Fibroblast of the aortic adventitia (primary cell): ENCODE measurements at places on chromosomes 4 and X.
A peak's percentile ranks its signal among the peaks of the same experiment; 100 is the strongest.

DNA sequence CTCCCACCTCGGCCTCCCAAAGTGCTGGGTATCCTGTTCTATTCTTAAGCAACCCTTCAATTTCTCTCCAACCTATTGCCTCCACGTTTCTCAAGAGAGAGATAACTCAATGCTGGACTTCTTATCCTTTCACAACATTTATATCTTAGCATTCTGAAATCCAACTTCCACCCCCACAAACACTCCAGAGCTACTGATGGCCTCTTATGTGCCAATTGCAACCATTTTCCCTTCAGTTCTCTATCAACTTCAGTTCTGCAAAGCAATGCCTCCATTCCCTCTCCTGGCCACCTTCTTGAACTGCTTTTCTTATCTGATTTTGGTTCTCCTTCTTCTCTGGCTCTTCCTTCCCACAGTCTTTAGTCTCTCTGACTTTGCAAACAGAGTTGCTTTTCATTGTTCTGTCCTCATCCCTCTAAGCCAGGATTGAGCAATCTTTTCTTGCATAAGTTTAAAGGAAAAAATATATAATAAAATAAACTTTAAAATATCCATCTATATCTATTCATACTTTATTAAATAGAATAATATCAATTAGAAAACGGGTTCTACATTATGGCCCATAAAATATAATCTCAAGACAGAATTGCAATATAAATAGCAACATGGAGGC lies 3.6 kb upstream of the STBD1 start:
- DNase-seq, result peak; percentile 49

GRCh38 chr4:177478496-177478895 lies 36.3 kb upstream of the AGA start:
- no peak for DNase-seq

- no peak for DNase-seq
Measured at GRCh38 chrX:7771788-7772438, 71.1 kb upstream of the VCX start.

DNA sequence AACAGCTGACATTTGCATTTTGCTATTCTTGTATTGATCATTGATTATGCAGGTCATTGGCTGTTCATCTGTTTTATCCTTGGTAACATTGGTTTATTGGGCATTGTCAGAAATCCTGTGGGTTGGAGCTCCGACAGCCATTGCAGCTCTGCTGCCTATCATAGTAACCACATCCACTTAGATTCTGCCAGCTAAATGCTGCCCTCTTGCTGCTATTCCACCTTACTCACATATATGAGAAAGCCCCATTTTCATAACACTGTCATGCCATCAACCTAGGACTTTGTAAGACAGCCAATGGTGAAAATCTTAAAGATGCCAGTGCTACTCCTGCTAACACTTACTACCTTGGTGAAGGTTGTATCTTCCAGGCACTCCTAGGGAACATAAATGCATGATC lies 187.3 kb upstream of the CXCL13 start:
- DNase-seq, result no peak

GRCh38 chrX:71909956-71910355 lies 689 bp upstream of the NHSL2 start:
- DNase-seq, result peak; percentile 11

DNA sequence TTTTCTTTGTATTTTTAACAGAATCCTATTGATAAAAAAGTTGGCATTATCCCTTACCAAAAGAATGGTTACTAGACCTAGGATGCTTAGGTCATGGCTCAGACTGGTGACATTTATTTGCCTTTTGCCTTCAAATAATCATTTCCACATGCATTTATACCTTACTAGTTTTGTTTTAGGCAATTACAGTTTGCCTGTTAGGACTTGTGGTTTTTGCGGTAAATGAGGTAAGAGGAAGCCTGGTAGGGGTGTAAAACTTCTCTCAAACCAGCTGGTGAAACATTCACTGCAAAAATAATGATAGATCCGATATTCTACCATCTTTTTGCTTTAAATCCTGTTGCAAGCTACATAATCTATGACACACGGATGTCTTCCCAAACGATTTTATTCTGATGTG lies 12.1 kb downstream of the LAMP2 start:
- DNase-seq, result peak; percentile 41

DNA sequence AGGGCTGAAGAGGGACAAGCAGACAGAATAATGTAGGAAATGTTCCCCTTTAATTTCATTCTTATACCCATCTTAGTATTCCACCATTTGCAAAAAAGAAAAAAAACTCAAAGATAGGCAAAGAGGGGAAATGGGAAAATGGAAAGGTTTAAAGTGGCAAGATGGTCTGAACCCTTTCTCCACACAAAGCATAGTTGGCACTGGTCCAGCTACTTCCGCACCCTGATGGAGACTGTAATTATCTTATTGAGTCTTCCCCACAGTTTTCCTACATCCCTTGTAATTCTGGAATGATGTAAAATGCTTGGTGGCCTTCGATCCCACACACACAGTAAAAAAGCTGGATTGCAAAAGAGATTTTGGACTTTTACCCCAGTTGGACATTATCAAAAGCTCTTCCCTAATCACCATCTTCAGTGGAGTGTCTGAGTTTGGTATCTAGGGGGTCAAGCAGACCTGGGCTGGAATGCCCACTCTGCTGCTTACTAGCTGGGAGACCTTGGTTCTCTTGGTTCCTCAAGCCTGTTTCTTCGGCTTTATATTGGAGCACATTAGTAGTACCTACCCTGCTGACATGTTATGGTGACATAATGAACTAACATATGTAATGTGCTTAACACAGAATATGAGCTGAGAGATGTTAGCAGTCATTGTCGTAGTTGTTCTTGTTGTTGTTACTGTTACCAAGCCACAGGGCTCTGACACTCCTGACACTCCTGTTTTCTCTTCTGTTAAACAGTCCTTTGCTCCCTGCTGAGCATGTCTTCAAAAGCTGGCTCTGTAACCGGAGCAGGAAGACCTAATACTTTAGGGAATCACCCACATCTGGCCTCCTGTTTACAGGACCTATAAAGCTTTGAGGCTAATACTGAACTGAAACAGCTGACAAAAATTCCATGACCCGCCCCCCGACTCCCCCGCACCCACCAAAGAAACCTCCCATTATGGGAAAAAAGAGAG lies 4.7 kb downstream of the SRPX2 start:
- DNase-seq, result peak; percentile 56

- DNase-seq, result no peak
Measured at GRCh38 chr4:172404676-172405075, 591.5 kb downstream of the GALNTL6 start.

DNA sequence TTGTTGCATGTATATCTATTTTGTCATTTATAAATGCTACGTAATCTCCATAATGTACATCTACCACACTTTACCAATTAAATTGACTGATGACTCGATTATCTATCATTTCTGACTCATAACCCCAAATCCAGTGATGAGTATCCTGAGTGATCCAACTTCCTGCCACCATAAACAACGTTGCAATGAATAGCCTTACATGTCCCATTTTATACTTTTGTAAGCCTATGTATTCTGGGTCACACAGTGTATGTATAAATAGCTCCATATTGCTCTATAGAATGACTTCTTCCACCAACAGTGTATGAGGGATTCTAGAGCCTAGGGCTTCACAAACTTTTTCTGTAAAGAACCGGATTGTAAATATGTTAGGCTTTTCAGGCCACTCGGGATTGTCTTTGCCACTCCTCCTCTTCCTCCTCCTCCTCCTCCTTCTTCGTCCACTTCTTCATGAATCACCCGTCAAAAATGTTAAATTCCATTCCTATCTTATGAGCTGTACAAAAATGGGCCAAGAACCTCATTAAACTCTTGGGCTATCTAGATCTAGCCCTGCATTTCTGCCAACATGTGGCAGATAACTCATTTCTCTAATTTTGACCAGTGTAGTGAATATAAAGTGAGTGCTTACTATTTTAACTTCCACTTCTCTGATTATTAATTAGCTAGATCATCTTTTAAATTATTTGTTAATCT lies 672.2 kb upstream of the AMOT start:
- DNase-seq, result peak; percentile 80

DNA sequence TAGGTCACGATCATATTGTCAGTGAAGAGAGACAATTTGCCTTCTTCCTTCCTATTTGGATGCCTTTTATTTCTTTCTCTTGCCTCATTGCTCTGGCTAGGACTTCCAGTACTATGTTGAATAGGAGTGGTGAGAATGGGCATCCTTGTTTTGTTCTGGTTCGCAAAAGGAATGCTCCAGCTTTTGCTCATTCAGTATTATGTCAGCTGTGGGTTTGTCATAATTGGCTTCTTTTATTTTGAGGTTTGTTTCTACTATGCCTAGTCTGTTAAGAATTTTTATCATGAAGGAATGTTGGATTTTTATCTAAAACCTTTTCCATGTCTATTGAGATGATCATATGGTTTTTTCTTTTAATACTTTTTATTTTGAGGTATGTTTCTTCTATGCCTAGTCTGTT lies 152.3 kb upstream of the MAD2L1 start:
- no peak for DNase-seq

DNA sequence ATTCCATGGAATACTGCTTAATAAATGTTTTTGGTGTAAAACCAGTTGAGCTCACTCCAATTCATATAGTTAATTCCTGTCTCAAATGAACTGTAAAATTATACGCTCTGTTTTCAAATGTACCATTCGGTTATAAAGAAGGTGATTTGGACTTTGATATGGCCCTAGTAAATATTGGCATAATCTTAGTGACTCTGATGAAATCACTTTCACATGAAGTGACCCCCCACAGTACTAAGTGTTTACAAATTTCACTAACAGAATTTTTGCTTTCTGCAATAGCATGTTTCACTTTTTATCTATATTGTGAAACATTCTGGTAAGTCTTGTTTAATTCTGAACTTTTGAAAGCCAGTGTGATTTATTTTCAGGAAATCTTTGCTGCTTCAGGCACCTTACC lies 10.9 kb downstream of the GC start:
- DNase-seq, result no peak

GRCh38 chr4:82282875-82283274 lies 90.9 kb downstream of the HNRNPD start:
- DNase-seq, result no peak

DNA sequence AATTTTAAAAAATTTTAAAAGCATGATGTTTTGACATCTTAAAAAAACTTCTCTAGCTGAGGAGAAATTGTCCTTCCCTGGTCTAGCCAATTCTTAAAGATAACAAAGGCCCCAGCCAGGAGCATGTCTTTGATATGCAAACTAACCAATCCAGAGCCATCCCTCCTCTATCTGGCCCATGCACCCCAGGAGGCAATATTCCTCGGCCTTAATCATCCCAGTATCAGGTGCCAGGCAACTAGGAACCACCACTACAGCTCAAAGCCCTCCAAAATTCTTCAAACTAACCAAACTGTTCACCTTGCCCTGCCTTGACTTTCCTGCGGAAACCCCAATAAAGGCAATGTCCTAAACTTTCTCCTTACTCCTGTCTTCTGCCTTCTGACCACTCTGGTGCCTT lies 97.8 kb upstream of the USP9X start:
- no peak for DNase-seq

DNA sequence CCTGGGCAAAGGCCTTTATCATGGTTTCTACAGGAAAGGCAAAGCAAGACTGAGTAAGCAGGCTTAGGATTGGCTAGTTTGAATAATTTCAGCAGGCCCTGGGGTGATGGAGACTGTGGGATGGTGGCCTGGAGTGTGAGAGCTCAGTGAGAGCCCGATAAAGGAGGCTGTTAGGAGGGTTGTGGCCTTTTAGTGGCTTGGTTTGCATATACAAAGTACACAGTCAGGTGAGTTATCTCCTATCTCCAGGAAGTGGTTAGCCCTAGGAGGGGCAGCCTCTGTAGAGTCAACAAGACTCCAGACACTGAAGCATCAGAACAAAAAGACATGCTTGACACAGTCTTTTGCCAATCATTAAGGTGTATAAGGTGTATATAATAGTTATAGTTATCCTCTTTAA lies 157.2 kb downstream of the CFAP299 start:
- DNase-seq, result no peak
